ENCODE measurements at places on chromosomes 11 and 22.

DNA sequence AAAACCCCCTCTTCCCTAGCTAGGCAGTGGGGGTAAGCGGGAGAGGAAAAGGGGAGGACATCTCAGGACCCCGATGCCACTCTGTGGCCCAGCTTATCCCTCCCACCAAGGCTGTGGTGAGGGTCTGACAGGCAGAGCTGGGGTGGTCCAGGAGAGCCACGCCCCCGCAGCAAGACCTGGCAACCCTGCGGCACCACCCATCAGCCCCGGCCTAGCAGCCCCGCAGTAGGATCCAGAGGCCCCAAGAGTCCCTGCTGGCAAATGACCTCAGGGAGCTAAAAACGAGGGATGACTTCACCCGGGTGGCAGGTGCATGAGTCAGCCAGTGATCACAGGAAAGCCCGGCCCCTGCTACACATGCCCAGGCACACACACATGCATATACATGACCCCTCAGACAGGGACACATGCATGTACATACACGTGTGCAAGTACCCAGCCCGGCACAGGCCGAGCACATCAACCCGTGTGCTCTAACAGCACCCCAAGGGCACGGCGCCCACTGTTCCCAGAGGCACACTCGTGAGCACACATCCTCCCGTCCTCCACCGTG, 32.3 kb downstream of the ARVCF start:
- DNase-seq, result peak; percentile 38

DNA sequence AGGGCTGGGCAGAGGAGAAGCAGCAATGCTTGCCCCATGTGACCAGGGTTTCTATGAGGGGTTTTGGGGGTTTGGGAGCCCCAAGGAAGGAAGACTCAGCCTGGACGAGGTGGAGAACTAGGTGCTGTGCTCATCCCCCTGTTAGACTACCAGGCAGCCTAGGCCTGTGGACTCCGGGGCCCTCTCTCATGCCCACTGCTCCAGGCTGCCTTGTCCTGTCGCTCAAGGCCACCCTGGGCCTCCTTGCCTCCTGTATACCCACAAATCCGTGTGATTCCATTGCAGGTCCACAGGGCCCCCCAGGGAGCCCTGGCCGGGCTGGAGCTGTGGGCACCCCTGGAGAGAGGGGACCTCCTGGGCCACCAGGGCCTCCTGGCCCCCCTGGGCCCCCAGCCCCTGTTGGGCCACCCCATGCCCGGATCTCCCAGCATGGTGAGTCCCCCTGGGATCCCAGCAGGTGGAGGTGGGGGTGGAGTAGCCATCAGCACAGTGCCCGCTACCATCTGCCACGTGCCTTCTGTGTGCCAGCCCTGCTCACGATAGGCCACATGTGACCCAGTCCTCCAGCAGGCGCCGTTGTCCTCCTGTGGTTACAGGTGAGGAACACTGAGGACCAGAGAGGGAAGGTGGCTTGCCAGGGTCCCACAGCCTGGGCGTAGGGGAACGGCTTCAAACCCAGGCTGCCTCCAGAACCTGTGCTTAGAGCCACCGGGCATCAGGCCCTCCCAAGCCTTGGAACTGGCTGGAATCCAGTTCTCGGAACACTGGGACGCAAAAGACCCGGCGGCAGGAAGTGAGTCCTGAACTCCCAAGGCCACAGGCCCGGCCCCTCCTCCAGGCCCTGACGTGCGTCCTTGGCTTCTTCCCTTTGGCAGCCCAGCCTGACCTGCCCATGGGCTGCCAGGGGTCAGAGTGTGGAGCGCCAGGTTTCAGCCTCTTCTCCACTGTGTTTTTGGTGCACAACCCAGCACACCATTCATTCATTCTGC, 26.6 kb downstream of the EMID1 start:
- DNase-seq, result peak; percentile 43

DNA sequence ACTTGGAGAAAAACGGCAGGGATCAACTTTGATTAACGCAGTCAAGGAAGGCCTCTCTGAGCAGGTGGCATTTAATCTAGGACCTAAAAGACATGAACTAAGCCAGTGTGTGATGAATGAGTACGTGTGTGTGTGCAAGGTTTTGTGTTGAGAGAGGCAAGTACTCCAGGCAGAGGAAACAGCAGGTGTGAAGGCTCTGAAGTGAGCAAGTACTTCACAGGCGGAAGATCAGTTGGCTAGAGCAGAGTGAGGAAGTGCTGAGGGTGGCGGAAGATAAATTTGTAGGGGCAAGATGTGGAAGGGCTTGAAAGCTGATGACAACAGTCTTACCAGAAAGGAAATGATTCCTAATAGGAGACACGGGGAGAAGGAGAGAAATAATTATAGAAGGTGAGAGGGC, 6.8 kb downstream of the APIP start:
- no peak for DNase-seq

DNA sequence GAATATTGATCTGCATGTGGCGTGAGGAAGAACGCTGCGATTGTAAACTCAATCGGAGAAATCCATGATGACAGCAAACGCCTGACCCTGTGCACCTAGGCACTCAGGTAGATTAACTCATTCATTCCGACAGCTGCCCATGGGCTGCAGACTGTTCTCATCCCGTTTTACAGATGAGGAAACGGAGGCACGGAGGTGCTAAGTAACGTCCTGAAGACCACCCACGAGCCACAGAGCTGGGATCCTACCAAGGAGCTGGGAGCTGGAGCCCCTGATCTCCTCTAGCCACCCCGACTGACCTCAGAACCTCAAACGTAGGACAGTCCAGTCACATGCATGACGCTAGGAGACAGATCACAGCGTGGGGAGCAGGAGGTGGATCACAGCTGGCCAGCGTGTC, 1092.7 kb downstream of the BRD1 start:
- no peak for DNase-seq

DNA sequence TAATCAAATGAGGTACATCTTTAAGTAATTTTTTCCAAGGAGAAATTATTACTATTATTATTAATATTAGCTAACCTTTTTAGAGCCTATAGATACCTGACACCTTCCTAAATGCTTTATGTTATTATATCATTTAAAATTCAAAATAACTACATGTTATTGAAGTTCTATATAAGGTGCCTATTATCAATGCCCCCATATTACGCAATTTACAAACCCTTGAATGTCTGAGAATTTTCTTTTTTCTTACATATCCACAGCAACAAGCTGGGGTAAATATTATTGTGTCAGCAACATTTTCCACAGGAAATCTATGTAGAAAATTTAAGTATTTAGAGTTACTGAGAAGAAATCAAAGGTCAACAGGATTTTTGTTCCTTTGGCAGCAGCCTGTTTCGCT, 327.3 kb downstream of the NXPE2 start:
- no peak for DNase-seq

- no peak for DNase-seq
These were observed 314.0 kb downstream of the NTM start for GRCh38 chr11:131684111-131685060.

- DNase-seq, result no peak
These were observed 70.7 kb downstream of the ANO5 start for GRCh38 chr11:22263613-22264012.

GRCh38 chr11:13881226-13881905, 81.2 kb upstream of the SPON1 start:
- no peak for DNase-seq

DNA sequence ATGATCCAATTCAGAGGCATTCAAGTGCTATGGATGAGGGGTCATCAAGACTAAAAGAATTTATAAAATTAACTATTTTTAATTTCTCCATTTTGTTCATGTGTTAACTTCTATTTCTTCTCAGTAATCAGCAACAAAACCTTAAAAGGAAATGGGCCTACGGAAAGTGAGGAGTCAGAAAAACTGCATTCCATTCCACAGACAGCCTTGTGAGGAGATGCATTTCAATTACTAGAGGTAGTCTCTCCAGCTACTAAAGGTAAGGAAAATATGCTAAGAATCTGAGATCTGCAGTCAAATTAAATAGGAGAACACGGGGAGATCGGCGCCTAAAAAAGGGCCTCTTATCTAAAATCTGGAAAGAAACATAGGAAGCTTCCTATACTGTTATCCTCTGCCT, 661.7 kb downstream of the DLG2 start:
- DNase-seq, result no peak

DNA sequence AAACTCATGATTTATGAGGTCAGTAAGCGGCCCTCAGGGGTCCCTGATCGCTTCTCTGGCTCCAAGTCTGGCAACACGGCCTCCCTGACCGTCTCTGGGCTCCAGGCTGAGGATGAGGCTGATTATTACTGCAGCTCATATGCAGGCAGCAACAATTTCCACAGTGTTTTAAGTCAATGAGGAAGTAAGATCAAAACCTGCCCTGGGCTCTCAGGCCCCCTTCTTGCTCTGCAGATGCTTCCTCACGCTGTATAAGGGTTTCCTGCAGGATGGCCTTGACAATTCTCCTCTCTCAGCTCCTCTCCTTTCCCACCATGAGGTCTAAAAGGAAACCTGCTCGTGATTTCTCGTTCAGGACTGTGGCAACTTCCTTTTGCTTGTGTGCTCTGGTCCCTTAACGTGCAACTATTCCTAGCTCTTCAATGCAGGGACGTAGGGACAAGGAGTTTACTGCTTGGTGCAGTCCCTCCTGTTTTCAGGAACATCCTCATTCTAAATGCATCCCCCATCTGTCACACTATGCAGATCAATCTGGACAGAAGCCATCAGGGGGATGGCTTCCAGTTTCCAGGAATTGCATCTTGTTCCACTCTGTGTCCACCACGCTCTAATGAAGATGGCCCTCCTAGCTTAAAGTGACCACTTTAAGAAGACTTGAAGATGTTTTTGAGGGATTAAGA, 64.3 kb upstream of the IGLL5 start:
- no peak for DNase-seq

DNA sequence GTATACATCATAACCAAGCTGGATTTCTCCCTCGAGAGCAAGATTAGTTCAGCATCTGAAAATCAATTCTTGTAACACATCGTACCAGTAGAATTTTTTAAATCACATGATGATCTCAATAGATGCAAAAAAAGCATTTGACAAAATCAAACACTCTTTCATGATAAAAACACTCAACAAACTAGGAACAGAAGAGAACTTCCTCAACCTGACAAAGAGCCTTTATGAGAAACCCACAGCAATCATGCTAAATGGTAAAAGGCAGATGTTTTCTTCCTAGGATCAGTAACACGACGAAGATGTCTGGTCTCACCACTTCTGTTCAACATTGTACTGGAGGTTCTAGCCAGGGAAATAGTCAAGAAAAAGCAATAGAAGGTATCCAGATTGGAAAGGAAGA, 34.1 kb upstream of the TMPRSS4 start:
- no peak for DNase-seq

GRCh38 chr22:32249231-32249630, 5.9 kb downstream of the SLC5A4 start:
- no peak for DNase-seq

DNA sequence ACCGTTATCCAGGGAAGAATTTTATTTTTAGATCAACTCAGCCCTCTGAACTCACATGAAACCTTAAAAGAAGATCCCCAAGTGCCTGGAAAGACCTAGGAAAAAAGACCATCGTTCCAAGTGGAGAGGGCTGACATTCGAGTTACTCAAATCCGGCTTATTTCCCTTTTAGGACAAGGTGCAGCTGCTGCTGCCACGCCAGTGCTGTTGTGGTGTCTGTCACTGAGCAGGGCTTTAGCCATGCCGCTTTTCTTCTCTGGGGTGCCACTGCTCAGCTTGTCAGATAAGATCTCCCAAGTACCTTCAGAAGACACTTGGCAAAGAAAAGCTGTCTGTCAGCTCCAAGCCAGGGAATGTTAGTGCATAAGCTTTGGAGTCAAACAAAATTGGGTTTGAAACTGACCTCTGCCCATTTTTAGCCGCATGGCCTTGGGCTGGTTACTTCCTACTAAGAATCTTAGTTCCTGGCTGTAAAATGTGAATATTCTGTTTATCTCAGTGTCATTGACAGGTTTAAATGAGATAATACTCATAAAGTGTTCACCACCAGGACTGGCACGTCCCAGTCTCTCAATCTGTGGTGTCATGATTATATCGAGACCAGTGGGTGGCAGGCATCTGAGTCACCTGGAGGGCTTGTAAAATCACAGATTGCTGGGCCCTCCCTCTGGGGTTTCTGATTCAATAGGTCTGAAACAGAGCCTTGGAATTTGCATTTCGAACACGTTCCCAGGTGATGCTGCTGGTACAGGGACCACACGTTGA, 117.5 kb downstream of the PKNOX2 start:
- DNase-seq, result no peak

GRCh38 chr11:11347592-11347991, 5.5 kb downstream of the CSNK2A3 start:
- DNase-seq, result no peak

DNA sequence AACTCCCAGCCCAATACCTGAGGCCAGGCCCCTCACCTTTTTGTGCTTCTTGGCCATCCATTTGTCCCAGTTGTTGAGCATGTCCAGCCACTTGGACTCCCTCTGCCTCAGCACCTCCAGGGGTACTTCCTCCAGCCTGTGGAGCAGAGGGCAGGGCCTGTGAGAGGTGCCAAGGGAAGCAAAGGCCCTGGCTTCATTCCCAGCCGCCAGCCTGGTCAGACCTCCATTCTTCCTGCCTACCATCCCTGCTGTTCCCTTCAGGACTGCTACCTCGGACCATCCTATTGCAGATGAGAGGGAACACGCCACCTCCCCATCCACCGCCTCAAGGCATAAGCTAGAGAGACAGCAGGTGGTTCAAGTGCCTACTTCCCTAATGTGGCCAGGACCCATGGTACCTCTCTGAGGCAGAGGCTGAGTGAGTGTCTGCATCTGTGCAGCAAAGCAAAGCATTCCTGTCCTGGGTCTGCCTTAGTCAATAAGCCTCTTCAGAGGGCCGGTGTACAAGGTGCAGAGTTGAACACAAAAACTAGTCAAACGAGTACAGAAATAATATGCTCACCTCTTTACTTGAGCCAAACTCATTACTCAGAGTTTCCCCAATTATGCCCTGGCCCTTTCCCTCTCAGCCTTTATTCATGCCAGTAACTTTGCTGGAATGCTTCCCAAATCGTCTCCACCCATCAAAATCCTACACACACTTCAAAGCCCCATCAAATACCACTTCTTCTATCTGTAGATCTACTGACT, 15.4 kb upstream of the CASTOR1 start:
- DNase-seq, result no peak

- DNase-seq, result peak; percentile 78
These were observed 10.5 kb downstream of the TOLLIP start for GRCh38 chr11:1298695-1299492.

- peak; percentile 35 for DNase-seq
These were observed 26.9 kb upstream of the TP53I11 start for GRCh38 chr11:44977493-44977984.

GRCh38 chr11:121323046-121323607, 30.6 kb downstream of the SC5D start:
- DNase-seq, result no peak

All from fibroblast of pulmonary artery (primary cell).